ENCODE measurements at places on chromosomes 12 and 14. TPM values are rescaled to one million over a fixed set of nuclear protein-coding genes. Genes with fewer than 3 reads are reported as not detected.

- H3K27me3 ChIP-seq, result no peaks in the 10 kb centered on the region
- no peak overlapping the region for H3K4me3 ChIP-seq
- DNase-seq, result no peak
- H3K27ac ChIP-seq, result no peak overlapping the region
Measured at GRCh38 chr12:12133259-12133658, 62.5 kb downstream of the BCL2L14 start.

CHMP4A gene
- total RNA-seq, result 29.8 TPM

DNA sequence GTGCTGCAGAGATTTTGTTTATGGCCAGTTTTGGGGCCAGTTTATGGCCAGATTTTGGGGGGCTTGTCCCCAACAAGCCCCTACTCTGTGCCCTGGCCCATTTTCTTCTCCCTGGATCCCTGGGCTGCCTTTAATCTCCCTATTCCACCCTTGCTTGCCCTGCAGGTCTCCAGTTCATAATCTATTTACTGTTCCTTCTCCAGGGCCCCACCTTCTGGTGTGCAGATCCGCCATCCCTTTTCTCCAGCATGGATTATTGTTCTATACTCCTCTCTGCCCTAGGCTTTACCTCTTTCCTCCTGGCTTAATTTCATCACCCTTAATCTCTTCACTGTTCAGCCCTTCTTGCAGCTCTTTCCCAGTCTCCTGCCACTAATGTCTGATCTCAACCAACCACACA, 26.0 kb upstream of the NUDT4 start:
- H3K4me3 ChIP-seq, result no peak overlapping the region
- H3K4me1 ChIP-seq, result peaks cover 3% of the 10 kb centered on the region
- H3K27me3 ChIP-seq, result no peaks in the 10 kb centered on the region

SCN8A gene
- total RNA-seq, result 0.35 TPM

DNA sequence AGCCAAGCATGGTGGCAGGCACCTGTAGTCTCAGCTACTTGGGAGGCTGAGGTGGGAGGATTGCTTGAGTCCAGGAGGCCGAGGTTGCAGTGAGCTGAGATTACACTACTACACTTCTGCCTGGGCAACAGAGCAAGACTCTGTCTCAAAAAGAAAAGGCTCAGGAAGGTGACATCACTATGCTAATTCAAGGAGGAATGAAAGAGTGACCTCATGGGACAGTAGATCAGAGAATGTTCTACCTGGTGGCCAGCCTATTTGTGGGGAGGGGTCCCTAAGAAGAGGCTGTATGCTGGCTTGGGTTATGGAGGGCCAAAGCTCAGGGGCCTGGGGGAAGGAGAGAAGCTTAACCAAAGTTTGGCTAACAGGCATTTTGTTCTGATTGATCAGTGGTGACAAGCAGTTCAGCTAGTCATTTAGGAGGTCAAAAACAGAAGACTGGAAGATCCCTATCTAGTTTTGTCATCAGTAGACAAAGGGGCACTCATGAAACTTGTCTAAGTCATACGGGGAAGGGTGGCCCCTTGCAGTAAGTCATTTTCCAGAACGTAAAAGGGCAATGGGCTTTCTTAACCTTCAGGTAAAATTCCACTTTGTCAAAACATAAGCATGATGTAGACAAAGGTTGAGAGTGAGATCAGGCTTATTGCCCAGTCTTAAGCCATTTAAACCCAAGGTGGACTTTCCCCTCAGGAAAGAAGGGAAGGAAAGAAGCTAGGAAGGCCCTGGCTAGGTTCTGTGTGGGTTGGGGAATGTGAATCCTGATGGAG, 60.8 kb upstream of the EEA1 start:
- H3K27ac ChIP-seq, result no peak overlapping the region
- H3K4me3 ChIP-seq, result no peak overlapping the region
- no peaks in the 10 kb centered on the region for H3K36me3 ChIP-seq

DUSP6 gene
- total RNA-seq, result 66.1 TPM

SPX gene
- total RNA-seq, result 12.9 TPM

GRCh38 chr12:6534695-6534944, 303 bp downstream of the GAPDH start:
- peaks cover 62% of the 10 kb centered on the region for H3K36me3 ChIP-seq
- DNase-seq, result no peak
- no peaks in the 10 kb centered on the region for H3K27me3 ChIP-seq
- H3K4me3 ChIP-seq, result peak overlapping the region; percentile 99
- peaks cover 58% of the 10 kb centered on the region for H3K4me1 ChIP-seq

CEBPE gene
- total RNA-seq, result 0.13 TPM

DNA sequence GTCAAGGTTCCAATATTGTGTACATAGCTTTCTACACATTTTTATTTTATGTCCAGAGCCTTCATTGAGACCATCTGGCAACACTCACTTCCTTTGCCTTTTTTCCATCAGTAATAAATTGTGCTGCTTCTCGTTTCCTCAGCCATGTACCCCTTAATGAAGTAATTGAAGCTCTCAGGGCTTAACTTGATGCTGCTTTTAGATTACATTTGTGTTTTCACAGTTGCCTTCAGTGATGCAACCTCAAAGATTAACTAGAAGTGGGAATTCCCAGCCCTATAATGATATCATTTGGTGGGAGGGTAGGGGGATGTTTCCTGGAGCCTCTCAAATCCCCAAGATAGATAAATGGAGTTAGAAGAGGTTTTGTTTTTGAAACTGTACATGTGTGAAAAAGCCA, 80.2 kb upstream of the KRR1 start:
- peak; percentile 50 for DNase-seq
- H3K36me3 ChIP-seq, result no peaks in the 10 kb centered on the region
- no peak overlapping the region for H3K27ac ChIP-seq
- no peaks in the 10 kb centered on the region for H3K4me1 ChIP-seq

LRTM2 gene
- total RNA-seq, result 0.58 TPM

MMP14 gene
- total RNA-seq, result 232 TPM

DNA sequence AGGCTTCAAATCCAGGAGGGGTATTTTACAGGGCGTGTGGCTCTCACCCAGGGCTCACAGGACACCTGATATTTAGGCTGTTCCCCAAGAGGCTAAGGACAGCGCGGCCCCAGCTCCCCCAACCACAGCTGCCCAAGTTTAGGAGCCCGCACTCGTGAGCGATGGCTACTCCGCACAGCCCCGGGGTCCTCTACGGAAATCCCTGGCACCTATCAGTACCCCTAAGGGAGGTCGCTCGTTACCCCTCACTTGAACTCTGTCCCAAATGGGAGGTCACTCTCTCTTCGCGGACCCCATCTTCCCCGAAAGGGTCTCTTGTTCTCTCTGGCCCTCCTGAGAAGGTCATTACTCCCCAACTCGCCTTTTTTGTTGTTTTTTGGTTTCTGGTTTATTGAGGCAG, 708 bp upstream of the P2RX4 start:
- H3K36me3 ChIP-seq, result peaks cover 2% of the 10 kb centered on the region
- peak; percentile 15 for DNase-seq
- no peak overlapping the region for H3K27ac ChIP-seq
- peaks cover 15% of the 10 kb centered on the region for H3K4me1 ChIP-seq
- no peaks in the 10 kb centered on the region for H3K27me3 ChIP-seq

DNA sequence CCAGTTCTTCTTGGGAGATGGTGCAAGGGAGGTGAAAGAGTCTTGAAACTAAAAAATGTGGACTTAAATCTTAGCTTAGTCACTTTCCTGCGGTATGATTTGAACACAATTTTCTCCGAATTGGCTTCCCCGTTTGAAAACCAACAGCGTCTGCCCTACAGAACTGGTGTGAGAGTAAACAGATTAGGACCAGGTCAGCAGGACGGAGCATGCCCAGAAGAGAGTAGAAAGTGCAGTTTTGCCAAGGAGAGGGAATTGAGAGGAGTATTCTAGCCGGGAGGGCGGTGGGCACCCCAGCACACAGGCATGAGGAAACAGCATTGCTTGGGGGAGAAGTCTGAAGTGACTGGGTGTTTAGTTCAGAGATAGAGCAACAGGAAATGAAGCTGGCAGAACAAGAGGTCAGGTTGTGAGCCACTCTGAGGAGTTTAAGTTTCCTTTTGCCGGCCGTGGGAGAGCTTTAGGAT, 927.1 kb downstream of the VRK1 start:
- no peaks in the 10 kb centered on the region for H3K36me3 ChIP-seq
- H3K27me3 ChIP-seq, result no peaks in the 10 kb centered on the region
- no peak overlapping the region for H3K4me3 ChIP-seq
- H3K4me1 ChIP-seq, result no peaks in the 10 kb centered on the region
- DNase-seq, result no peak
- no peak overlapping the region for H3K27ac ChIP-seq

GPR84 gene
- total RNA-seq, result not detected

DDX24 gene
- total RNA-seq, result 114 TPM

MFAP5 gene
- total RNA-seq, result 211 TPM

SLC6A12 gene
- 0.40 TPM for total RNA-seq

IFT43 gene
- total RNA-seq, result 32.3 TPM

DNA sequence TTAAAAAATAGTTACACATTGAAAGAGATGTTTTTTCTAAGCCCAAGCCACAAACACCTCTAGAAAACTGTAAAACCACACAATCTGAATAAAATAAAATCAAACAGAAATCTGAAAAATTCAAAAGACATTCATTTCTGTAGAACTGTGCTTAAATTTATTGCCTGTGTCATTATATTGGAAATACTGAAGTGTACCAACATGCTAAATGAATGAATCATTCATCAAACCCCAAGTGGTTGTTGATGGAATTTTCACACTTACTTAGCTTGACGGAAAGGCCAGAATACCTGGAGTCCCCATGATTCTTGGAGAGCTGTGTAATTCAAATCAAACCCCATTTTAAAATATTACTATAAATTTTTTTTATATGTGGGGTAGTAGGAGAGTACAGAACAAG, 2.7 kb downstream of the KITLG start:
- H3K4me3 ChIP-seq, result no peak overlapping the region
- DNase-seq, result no peak
- peaks cover 6% of the 10 kb centered on the region for H3K4me1 ChIP-seq

DNA sequence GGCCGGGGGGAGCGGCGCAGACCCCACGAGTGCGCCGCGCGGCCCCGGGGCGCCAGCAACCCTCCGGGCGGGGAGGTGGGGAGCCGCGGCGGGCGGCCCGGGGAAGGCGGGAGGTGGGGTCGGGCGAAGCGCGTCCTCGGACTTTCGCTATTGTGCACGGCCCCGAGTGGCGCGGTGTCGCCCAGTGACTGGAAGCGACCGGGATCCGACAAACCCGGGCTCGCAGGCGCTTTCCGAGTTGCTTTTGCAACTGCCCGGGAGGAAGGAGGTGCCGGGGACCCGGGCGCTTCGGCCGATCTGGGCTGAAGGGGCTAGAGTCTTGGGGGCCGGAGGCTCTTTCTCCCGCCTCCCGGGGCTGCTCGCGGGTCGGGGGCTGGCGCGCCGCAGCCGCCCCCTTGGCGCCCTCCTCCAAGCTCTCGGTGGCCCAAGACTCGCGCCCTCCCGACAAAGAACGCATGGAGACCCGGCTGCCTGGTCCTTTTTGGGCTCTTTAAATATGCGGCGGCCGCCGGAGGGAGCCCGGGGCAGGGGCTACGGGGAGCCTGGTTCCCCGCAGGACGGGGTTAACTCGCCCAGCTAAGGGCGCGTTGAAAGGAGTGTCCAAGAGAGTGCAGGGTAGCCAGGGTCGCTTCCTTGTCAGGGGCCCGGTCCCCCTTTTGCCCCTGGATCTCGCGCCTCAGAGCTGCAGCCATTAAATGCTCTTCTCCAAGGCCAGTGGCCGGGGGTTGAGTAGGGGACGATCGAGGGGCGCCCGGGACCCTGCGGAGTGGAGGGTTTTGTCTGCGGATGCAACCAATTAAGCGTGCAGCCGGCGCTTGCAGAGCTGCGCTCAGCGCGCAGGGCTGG, 1.4 kb downstream of the HMGA2 start:
- peaks cover 5% of the 10 kb centered on the region for H3K27me3 ChIP-seq
- peaks cover 17% of the 10 kb centered on the region for H3K4me1 ChIP-seq

DNA sequence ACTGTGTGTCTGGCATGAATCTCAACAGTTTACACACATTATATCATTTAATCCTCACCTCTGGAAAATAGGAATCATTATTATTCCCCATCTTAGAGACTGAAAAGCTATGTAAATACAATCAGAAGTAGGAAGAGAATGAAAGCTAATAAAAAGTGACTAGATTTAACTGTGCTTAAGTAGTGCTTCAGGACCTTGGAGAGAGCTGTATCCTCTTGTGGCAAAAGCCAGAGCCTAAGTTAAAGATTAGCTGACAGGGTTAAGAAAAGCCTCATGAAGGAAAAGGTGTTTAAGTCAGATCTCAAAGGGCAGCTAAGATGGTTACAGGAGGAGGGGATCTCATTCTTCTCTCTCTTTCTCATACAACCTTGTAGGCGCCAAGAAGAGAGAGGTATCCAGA, 65.3 kb upstream of the TMEM233 start:
- DNase-seq, result peak; percentile 12
- H3K4me3 ChIP-seq, result no peak overlapping the region
- H3K36me3 ChIP-seq, result no peaks in the 10 kb centered on the region
- no peak overlapping the region for H3K27ac ChIP-seq
- H3K27me3 ChIP-seq, result no peaks in the 10 kb centered on the region

GRCh38 chr12:19988459-19988873, 379.9 kb upstream of the PDE3A start:
- H3K36me3 ChIP-seq, result no peaks in the 10 kb centered on the region
- no peak overlapping the region for H3K27ac ChIP-seq
- H3K4me1 ChIP-seq, result peaks cover 5% of the 10 kb centered on the region
- no peaks in the 10 kb centered on the region for H3K27me3 ChIP-seq

GRCh38 chr12:123960856-123961255, 11.8 kb downstream of the CCDC92 start:
- H3K27ac ChIP-seq, result no peak overlapping the region

DNA sequence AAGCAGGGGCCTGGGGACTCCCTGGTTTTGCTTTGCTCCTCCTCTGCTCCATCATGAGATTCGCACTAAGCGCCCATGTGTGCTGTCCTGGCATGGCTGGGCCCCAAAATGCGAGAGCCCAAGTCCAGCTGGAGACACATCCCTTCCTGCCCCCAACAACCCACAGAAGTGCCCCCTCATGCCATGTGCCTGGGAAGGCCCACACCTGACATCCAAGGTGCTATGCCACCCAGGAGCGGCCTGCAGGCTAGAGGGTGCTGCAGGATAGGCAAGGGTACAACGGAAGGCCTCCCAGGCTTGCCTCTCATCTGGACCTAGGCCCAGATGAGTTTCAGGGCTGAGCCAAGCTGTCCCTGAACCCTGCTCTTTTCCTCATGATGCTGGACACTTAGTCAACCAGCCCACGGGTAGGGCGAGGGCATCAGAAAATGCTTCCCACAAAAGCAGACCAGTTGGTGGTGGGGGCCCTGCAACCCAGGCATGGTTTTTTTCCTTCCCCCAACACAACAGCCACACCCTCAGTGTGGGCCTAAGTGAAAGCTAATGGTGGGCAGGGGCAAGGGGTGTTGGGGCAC, 13.2 kb upstream of the KRT80 start:
- no peak overlapping the region for H3K4me3 ChIP-seq
- no peak for DNase-seq
- H3K36me3 ChIP-seq, result no peaks in the 10 kb centered on the region
- peaks cover 21% of the 10 kb centered on the region for H3K27me3 ChIP-seq
- peaks cover 78% of the 10 kb centered on the region for H3K4me1 ChIP-seq

DNA sequence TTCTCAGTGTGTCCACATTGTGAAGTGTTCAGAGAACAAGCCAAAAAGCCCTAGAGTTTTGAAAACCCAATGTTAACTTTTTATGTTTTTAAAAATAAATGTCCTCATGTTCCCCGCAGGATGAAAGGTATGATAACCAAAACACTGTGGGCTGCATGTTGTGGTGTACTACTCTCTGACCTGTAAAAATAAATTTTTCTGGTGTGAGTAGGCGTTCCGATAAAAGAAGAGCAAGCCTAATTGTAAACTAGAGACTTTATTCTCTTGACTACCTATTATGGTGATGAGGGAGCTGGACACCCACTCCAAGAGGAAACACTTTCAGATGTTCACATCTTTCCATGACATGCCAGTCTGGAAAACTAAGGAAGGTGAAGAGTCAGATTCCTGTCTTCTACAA, 18.2 kb downstream of the PTGER2 start:
- no peak overlapping the region for H3K4me3 ChIP-seq
- peaks cover 3% of the 10 kb centered on the region for H3K4me1 ChIP-seq
- H3K36me3 ChIP-seq, result no peaks in the 10 kb centered on the region
- no peak overlapping the region for H3K27ac ChIP-seq
